AG20443 (cell line): ENCODE measurements at places on chromosomes 7 and 10.

- DNase-seq: no peak
These were observed 25.6 kb downstream of the KIFBP start for GRCh38 chr10:69014171-69014570.

GRCh38 chr7:105319578-105319977 is 69.1 kb downstream of the SRPK2 start:
- no peak for DNase-seq

GRCh38 chr10:93941606-93942005 is 47.8 kb downstream of the SLC35G1 start:
- no peak for DNase-seq

DNA sequence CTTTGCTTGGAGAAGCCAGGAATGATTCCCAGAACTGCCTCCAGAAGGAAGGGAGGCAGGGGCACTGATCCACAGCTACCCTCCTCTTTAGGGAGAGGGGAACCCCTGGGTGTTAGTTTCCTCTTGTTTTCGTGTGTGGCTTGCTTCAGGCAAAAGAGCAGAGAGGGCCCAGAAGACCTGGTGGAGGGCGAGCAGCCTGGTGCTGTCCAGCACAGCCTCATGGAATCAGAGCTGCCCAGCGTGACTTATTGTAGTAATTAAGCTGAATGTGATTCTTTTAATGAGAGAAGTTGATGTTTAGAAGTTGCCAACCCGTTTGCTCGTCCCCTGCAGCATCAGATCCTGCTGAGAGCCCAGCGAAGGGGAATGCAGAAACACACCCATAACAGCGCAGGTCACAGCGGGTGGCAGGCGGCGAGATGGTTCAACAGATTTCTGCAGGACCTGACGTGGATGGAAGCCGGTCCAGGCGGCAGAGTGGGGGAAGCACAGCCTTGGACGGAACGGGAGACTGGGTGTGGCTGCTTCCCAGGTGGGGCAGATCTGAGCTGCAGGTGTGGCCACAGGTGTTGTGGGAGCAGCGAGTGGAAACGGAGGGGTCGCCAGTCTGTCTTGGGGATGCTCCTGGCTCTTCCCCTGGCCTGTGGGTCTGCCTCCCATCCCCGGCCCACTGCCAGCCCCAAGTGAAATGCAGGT is 53.7 kb upstream of the SHH start:
- DNase-seq: no peak

- DNase-seq: no peak
These were observed 17.2 kb downstream of the ABCC2 start for GRCh38 chr10:99799613-99800012.
